ENCODE measurements at places on chromosomes 6 and 20.
A peak's percentile ranks its signal among the peaks of the same experiment; 100 is the strongest.

- DNase-seq, result no peak
Measured at GRCh38 chr20:5328268-5328667, 11.5 kb upstream of the PROKR2 start.

DNA sequence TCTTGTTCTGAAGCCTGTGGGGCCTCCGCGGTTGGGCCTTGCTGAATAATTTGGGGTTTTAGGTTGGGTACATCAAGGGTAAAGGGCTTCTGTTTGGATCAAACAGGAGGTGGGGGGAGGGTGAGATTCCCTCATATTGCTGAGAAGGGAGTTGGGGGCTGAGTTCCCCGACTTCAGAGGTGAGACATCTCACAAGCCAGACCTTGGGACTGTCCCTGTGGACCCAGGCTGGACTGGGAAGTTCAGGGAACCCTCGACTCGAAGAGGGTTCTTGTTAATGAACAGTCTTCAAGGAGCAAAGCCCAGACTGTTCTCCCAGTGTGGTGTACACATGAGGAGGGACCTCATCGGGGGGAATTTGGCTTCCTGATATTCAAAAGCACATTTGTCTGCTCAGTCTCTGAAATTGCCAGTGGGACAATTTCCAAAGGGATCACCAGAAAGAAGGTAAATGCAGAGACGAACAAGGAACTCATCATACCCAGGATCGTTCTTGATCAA lies 118.5 kb downstream of the SYCP2 start:
- no peak for DNase-seq

- no peak for DNase-seq
Measured at GRCh38 chr20:5005326-5005725, 4.0 kb upstream of the SLC23A2 start.

DNA sequence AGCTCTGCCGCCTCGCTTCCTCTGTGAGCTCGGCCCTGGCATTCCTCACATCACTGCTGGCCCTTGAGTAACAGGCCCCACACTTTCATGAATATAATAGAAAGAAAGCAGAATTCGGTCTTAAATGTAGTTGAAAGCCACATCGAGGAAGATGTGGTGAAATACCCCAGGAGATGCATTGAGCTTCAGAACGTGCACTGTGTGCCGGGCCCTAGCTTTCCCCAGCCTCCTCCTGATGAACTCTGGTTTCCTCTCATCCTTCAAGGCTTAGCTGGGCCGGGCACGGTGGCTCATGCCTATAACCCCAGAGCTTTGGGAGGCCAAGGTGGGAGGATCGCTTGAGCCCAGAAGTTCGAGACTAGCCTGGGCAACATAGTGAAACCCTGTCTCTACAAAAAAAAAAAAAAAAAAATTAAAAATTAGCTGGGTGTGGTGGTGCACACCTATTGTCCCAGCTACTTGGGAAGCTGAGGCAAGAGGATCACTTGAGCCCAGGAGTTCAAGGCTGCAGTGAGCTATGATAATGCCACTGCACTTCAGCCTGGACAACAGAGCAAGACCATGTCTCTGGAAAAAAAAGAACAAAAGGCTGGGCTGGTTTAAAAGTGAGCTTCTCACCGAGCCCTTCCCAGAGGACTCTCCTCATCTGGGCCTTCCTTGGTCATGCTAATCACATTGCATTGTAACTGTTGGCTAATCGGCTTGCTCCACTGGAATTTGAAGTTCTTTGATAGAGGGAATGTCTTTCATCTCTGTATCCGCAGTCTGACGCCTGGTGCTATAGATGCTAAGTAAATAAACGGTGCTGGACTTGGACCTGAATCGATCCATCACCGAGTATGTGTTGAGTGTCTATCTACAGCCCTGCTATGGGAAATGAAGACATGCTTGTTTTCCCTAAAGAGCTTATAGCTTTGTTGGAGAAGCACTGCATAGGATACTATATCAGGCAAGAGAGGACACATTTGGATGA lies 43.8 kb upstream of the FOXQ1 start:
- no peak for DNase-seq

GRCh38 chr6:155528982-155529453 lies 73.4 kb upstream of the NOX3 start:
- peak; percentile 6 for DNase-seq

- DNase-seq, result no peak
Measured at GRCh38 chr6:53924277-53924676, 129.5 kb downstream of the LRRC1 start.

All from CD4-positive, alpha-beta T cell treated with Interferon alpha-2 for 1 hour (primary cell).